ENCODE measurements at places on chromosomes 12 and 14.

DNA sequence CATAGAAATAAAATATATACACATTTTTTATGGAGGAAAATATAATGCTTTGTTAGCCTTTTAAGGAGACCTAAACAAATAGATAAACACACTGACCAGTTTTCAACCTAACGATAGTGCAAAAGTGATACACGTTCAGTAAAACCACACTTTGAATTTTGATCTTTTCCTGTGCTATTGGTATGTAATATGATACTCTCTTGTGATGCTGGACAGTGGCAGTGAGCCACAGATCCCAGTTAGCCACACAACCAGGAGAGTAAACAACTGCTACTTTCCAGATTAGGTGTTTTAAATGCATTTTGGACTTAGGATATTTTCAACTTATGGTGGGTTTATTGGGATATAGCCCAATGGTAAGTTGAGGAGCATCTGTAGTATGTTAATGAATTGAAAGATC is 243.1 kb downstream of the ERC1 start:
- DNase-seq: peak; percentile 21

DNA sequence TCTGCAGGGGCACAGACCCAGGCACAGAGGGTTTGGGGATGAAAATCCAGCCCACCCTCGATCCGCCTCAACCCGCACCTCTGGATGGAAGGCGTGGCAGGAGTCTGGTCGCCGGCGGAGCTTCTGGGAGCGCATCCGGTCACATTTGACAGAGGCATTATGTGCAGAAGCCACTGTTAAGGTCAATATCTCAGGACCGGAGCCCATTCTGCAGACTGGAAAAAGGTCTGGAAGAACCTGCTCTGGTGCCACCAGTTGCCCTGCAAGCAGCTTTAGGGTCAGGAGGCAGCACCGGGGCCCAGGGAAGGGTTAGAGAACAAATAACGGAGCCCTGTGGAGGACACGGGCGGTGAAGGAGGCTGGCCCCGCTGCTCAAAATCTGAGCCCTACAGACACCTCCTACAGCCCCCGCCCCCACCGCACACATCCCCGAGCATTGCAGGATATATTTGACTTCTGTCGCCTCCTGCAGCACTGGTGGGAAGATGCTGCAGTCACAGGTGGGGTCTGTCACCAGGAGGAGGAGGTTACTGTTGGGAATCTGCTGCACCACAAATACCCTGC is 25.1 kb upstream of the LRTM2 start:
- DNase-seq: no peak

GRCh38 chr12:104975587-104976343 is 10.4 kb upstream of the NOPCHAP1 start:
- peak; percentile 42 for DNase-seq

DNA sequence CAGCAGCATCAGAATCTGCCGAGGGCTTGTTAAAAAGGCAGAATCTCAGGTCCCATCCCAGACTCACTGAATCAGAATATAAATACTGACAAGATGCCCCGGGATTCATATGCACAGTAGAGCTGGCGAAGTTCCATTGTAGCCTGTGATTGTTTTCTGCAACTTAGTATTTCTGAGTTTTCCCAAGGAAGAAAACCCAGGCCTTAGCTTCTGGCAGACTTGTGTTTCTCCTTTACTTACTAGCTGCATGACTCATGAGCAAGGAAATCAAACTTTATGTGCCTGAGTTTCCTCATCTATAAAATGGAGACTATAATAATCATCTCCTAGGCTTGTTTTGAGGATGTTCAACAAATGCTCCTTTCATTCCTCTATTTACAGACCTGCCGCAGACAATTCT is 278.5 kb upstream of the PLEKHG7 start:
- peak; percentile 66 for DNase-seq

DNA sequence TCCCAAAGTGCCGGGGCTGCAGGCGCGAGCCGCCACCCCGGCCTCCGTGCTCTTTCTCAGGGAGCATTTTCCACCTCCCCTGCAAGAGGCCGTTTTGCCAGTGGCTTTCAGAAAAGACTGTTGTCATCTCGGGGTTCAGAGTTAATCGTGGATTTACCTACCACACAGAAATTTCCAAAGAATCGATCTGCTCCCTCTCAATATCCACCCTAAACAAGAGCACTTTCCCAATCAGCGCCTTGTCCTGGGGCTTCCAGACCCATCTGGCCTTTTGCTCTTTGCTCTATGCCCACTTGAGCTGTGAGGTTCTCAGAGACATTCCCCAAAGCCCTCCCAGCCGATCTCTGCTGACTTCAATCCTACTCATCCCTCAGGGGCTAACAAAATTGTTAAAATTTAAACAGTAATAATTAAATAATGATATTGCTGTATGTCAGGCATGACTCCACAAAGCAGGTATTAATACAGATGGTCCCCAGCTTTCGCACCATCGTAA is 86.6 kb downstream of the NINJ2 start:
- no peak for DNase-seq

DNA sequence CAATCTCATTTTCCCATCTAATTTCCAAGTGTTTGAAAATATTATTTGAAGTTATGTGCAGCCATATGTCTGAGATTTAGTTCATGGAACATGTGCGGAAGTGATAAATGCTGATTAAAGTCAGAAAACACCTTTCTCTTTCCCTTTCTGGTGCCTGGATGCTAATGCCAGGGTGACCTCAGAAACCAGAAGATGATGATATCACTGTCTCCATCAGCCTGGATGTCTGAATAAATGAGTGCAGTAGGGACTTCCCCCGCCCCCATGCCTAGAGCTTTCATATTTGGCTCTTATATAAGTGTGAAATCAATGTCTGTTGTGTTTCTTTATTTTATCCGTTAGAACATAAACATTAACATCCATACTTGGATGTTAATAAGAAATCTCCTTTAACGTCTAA is 261.9 kb upstream of the LRIG3 start:
- DNase-seq: no peak

DNA sequence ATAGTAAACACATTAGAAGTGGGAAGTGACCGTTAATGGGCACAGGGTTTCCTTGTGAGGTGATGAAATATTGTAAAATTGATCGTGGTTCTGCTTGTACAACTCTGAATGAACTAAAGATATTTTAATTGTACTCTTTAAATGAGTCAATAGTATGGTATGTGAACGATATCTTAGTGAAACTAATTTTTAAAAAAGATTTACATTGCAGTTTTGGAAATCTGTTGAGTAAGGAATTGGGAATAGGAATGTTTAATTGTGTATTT is 1.7 kb downstream of the ZNF410 start:
- peak; percentile 20 for DNase-seq

DNA sequence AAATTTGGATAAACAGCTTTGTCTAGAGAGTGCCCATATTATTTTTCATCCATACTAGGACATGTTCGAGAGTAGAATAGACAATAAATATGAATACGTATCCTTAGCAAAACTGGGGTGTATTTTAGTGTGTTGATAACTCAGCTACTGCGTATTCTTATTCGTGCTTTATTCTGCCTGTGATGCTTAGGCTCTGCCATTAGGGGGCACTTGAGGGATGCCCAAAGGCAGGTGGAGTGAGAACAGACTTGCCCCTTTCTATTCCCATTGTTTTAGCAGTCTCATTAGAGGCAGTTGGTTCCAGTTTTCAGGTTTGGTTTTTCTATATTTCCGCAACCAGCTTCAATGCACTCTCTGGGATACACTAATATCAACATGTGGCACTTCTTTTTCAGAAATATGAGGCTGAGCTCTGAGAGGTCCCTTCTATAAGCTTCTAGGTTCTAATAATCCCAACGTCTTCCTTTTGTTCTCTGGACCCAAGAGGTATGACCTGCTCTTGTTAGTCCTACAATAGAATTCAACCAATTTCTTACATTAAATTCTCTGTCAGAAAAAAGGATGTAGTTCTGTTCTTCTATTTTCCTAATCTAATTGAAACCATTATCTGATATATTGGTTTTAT is 985.7 kb upstream of the FBXO33 start:
- DNase-seq: peak; percentile 4

- no peak for DNase-seq
These were observed 154.7 kb downstream of the ETV6 start for GRCh38 chr12:11804130-11804529.

GRCh38 chr12:110247340-110248095 is 33.5 kb upstream of the ATP2A2 start:
- DNase-seq: no peak

- no peak for DNase-seq
These were observed 8.9 kb upstream of the SAV1 start for GRCh38 chr14:50676814-50677516.

DNA sequence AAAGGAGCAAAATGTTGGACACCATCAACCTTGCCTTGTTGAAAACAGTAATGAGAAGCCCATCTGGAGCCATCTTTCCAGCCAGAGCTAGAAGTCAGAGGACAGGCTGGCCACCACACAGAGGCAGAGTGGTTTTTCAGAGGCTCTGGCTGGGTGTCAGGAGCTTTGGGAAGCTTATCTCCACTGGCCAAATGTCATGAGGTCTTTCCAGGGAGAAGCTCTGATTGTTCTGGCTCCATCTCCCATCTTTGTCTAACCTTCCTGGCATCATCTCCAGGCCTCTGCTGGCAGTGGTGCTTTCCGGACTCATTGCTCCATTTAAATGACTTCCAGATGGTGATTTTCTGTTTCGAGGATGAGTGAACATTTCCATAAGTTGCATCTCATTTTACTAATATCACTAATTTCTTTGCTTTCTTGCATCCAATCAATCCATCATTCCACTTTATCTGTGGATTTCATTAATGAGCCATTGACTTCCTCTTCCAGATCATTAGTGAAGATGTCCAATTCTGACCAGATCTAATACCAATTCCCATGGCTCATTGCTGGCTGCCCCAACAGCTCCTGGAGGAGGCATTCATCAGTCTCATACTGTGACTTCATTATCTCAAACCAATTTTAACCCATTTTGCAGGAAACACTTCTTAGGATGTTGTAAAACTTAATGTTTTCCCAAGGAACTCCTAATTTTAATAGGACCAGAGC is 35.3 kb upstream of the TMTC1 start:
- DNase-seq: peak; percentile 8

DNA sequence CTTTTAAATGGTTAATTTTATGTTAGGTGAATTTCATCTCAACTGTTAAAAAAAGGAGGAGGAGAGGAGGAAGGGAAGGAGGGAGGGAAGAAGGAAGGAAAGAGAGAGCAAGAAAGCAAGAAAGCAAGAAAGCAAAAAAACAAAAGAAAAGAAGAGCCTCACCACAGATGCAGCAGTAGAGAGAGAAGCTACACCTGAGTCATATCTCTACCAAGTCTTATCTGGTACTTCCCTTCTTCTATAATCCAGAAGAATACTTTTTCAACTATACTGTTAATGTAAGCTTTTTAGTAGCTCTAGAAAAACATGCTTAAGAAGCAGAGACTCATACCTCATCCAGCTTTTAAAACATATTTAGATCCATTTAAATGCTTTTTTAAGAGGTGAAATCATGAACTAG is 5.6 kb upstream of the IL26 start:
- no peak for DNase-seq

GRCh38 chr12:30661210-30661609 is 34.5 kb downstream of the IPO8 start:
- no peak for DNase-seq

- no peak for DNase-seq
These were observed 44.4 kb upstream of the GSG1 start for GRCh38 chr12:13147688-13148484.

- peak; percentile 86 for DNase-seq
These were observed 375.3 kb downstream of the C12orf75 start for GRCh38 chr12:105705765-105706164.

- DNase-seq: peak; percentile 24
These were observed 10.4 kb downstream of the G2E3 start for GRCh38 chr14:30569216-30569902.

Measured in fibroblast of pulmonary artery (primary cell).